ENCODE measurements at places on chromosomes 3 and 15.

DNA sequence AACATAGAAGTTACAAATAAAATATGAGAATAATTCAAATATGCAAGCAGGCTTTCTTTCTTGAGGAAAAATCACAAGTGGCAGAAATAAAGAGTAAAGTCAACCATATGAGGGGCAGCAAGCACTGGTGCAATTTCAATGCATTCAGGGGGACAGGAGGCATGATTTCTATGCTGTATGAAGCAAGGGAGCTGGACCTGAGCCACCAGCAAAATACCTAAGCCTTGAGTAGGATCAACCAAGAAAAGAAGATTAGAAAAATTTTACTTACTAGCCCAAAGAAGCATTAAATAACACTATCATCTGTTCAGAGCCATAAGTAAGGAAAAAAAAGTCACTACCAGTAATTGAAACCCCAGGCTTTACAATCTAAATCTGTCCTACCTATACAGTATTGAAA is 6.3 kb downstream of the ADGRG7 start:
- DNase-seq = no peak

GRCh38 chr3:146313031-146313745 is 62.3 kb upstream of the PLSCR4 start:
- no peak for DNase-seq

- DNase-seq = no peak
These were observed 841.6 kb upstream of the DPPA4 start for GRCh38 chr3:110178965-110179364.

GRCh38 chr3:179806177-179806576 is 153.3 kb downstream of the USP13 start:
- DNase-seq = no peak

DNA sequence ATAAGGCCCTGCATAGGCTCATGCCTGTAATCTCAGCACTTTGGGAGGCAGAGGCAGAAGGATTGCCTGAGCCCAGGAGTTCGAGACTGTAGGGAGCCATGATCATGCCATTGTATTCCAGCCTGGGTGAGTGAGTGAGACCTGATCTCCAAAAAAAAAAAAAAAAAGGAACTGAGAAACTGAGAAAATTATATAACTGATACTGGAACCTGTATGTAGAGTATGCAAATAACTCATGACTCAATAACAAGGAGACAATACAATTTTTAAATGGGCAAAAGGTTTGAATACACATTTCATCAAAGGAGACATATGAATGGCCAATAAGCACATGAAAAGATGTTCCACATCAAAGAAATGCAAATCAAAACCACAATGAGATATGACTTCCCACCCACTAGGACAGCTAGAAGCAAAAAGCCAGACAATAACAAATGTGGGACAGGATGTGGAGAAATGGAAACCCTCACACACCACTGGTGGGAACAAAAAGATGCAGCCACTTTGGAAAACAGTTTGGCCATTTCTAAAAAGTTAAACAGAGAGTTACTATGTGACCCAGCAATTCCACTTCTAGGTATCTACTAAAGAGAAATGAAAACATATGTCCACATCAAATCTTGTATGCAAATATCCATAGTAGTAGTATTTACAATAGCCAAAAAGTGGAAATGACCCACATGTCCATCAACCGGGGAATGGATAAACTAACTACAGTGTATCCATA is 70.7 kb downstream of the IQSEC1 start:
- DNase-seq = no peak

DNA sequence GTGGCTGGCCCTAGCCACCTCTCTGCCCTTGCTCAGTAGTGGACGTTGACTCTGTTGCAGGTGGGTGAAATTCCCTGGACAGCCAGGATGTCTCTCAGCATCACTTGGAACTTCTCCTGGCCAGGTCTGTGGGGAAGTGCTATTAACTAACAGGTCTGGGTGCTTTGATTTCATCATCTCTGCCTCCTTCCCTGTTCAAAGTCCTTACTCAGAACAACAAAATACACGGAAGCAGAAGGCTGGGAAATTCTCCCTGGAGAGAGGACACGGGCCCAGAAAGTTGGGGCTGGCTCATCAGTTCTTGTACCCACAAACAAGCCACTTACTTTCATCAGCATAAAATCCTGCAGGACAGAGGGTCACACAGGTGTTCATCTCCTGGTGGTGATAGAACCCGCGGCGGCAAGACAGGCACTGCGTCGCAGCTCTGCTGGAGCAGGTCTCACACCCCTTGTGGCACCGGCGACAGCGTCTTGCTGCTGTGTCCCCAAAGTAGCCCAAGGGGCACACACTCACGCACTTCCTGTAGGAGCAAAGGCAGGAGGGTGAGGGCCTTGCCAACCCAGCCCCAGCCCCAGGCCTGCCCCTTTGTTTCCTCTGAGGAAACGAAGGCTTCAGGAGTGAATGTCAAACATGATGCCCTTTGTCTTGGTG is 29.6 kb upstream of the SNRPA1 start:
- DNase-seq = no peak

GRCh38 chr3:154969366-154969765 is 110.8 kb upstream of the MME start:
- no peak for DNase-seq

GRCh38 chr3:65716071-65716751 is 322.5 kb downstream of the MAGI1 start:
- DNase-seq = no peak

DNA sequence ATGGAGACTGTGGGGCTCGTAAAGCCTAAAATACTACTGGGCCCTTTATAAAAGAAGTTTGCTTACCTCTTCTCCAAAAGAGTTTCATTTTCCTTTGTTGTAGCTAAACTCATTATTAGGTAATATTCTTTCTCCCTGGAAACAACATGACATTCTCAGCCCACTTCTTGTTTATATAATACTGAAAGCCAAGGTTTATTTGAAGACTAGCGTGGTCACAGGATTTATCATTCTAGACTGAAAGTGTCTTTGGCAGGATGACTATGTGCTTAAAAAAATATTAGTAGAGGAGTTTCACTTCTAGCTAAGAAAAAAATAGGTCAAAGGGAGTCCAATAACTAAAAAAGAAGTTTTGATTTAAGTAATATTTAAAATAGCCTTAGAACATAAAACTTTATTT is 1085.2 kb upstream of the CADM2 start:
- DNase-seq = no peak

DNA sequence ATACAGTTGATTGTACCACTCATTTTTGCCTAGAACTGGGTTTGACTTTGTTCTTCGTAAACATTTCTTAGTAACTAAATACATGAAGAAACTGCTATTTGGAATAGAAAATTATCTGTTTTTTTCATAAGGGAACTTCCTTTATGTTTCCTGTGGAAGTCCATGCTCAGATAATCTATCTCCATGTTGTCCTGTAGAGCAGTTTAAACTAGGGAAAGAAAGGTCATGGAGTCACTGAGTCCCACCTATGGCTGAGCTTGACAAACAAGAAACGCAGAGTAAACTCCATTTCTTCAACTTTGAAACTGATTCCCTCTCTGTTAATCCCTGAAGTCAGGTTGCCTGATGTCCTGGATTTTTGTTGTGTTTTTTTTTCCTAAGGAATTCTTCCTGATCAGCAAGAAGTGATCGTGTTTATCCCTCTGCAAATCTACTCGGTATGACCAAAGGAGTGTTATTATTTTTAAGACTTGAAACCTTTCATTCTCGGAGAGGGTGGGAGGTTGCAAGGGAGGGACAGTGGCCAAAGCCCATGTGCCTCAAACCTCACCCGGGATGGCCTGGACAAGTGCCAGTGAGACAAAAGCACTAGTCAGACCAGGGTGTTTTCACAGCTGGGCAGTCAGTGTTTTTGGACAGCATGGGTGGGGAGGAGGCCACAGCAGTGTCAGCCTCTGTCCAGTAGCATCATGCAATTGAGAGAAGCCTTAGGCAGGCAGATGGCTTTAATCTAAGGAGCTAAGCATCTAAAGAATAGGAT is 129.8 kb upstream of the PHLDB2 start:
- DNase-seq = no peak

GRCh38 chr3:27093771-27094170 is 275.4 kb downstream of the NEK10 start:
- DNase-seq = no peak

- no peak for DNase-seq
These were observed 2.6 kb downstream of the CD276 start for GRCh38 chr15:73686781-73687256.

- DNase-seq = no peak
These were observed 524 bp upstream of the TOPBP1 start for GRCh38 chr3:133662278-133662651.

- no peak for DNase-seq
These were observed 38.4 kb downstream of the LARP6 start for GRCh38 chr15:70815604-70816003.

GRCh38 chr15:66773129-66773873 is 71.3 kb downstream of the SMAD6 start:
- no peak for DNase-seq

DNA sequence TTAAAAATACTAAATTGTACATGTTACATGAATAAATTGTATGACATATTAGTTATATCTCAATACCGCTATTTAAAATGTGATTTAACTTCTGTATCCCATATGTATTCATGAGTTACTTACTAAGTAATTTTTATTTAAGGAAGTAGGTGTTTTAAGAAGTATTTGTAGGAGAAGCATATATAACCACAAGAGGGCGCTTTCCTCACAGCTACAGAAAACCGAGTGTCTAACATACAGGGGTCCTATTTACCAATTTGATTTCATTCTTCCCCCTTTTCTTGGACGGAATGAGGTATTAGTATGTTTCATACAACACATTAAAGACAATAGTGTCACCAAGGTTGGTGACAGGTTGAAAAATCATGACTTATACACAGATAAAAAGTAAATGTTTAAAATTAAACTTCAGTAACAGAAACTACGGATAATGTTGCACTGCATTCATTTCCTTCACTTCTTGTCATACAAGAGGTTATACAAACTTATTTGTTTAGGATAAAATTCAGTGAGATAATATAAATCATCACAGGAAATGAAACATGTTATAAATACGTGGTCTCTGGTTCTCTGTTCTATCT is 253.6 kb downstream of the MAGI1 start:
- no peak for DNase-seq

- no peak for DNase-seq
These were observed 68.9 kb downstream of the KLF15 start for GRCh38 chr3:126288314-126288713.

DNA sequence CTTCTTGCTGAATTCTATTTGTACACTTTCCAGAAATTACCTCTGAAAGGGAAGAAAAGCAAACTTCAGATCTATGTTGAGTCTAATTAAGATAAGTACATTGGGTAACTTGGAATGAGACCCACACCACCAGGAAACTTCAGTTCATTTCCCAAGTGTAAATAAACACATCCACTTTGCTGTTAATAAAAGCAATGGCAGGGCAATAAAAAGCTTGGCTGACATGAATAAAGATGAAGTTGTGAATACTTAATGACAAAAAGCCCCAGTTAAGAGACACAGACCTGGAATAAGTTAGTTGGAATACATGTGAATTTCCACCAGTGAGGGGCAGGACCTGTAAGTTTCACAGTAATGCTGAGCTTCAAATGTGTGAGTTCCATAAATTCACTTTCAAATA is 83.3 kb downstream of the MEX3B start:
- no peak for DNase-seq

DNA sequence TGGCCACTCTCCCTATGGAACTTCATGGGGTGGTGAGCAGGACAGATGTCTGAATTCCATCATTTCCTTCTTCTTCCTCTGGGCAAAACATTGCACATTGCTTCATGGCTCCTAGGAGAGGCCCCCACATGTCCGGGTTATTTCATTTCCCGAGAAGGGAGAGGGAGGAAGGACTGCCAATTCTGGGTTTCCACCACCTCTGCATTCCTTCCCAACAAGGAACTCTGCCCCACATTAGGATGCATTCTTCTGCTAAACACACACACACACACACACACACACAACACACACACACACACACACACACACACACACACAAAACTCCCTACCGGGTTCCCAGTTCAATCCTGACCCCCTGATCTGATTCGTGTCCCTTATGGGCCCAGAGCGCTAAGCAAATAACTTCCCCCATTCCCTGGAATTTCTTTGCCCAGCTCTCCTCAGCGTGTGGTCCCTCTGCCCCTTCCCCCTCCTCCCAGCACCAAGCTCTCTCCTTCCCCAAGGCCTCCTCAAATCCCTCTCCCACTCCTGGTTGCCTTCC is 1.9 kb downstream of the RHO start:
- DNase-seq = no peak

GRCh38 chr3:74648107-74648506 is 33.6 kb upstream of the CNTN3 start:
- DNase-seq = no peak

- no peak for DNase-seq
These were observed 24.2 kb upstream of the LXN start for GRCh38 chr3:158696618-158697017.

DNA sequence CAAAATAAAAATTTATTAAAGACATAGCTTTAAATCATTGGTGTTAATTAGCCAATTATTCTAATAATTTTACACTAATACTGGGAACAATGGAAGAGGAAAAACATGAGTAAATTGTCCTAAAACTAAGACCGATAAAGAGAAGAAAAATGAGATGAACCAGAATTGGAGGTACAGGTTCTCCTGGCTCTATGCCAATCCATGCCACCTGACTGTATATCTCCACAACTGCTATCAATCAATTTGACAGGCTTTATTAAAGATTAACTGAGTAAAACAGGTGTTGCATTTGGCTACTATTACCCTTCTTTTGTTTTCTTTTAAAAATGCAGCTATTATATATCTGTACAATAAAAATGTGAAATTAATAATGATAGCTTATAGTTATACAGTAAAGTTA is 850.0 kb downstream of the CADM2 start:
- DNase-seq = no peak

- DNase-seq = no peak
These were observed 186.9 kb upstream of the STAC start for GRCh38 chr3:36193448-36193847.

GRCh38 chr15:59352683-59353082 is 20.0 kb downstream of the MYO1E start:
- DNase-seq = no peak

DNA sequence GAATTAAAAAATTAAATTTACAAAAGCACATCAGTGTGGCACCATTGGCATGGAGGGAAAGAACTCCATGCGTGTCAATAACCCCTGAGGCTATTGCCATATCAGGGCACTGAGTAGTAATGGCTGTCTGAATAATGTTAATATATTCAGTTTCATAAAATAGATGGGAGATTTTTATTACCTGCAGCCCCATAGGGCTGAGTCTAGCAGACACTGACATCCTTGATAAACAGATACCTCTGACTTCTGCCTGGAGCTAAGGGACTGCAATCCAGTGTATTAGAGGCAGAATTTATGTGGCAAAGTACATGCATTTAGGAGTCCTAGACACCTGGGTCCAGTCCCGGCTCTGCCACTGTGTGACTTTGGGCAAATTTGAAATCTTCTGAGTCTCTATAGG is 38.8 kb upstream of the SV2B start:
- no peak for DNase-seq

- DNase-seq = no peak
These were observed 53.9 kb upstream of the SLC9A9 start for GRCh38 chr3:143902210-143902609.

GRCh38 chr15:57356178-57356577 is 20.1 kb upstream of the CGNL1 start:
- no peak for DNase-seq

Measured in cortex of kidney (tissue), 1 donor.